ENCODE measurements at places on chromosomes 6 and 20. TPM values are rescaled to one million over a fixed set of nuclear protein-coding genes. Genes with fewer than 3 reads are reported as not detected.

Gene SPDEF
- 0.32 TPM for polyA plus RNA-seq

- no peak for DNase-seq
These were observed 3.0 kb downstream of the RRP36 start for GRCh38 chr6:43024436-43024835.

- no peak for DNase-seq
These were observed 72.6 kb downstream of the HIVEP2 start for GRCh38 chr6:142872376-142872775.

- DNase-seq, result no peak
These were observed 56.8 kb downstream of the TFAP2C start for GRCh38 chr20:56685879-56686278.

- no peak for DNase-seq
These were observed 1.3 kb downstream of the BPIFA2 start for GRCh38 chr20:33169176-33169794.

GRCh38 chr6:86017236-86017635 lies 374.6 kb upstream of the SYNCRIP start:
- no peak for DNase-seq

All from B cell (primary cell).